CD4-positive, alpha-beta T cell treated with Interleukin-15 for 4 hours (primary cell): ENCODE measurements at places on chromosomes 7 and 10.

- no peak for DNase-seq
These were observed 22.9 kb downstream of the ADCYAP1R1 start for GRCh38 chr7:31075086-31075405.

DNA sequence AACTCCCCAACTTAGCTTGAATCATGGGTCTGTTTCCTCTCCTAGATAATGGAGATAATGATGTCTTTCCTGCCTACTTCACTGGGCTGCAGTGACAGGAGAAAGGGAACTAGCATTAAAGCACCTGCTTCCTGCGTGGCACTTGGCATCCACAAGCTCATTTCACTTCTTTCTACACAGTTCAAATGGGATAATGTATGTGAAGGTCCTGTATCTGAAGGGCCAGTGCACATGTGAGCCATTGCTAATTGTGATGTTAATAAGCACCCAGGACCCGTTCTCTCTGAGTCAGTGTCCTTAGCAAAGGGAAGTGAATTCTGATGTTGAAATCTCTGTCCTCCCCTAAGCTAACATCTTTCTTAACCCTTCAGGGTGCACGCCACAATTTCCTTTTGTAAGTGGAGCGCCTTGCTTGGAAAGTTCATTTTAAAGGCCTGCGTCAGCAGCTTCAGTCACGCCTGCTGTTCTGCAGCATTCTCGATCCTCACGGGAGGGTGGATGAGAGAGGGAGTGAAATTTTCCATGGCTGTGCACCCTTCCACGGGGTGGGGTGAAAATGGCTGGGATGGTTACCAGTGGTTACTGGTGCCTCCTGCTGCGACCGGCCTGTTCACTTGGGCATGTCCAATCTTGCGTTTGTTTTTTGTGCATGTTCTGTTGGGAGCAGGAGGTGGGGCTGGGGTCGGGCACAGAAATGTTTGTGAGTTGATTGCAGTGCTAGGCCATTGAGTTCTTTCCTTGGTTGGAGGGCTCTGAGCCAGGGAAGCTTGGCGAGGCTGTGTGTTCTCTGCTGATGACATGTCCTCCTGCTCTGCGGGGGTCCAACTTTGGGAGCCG is 59.2 kb downstream of the HK1 start:
- no peak for DNase-seq

GRCh38 chr7:48667407-48667806 is 256.9 kb upstream of the CDC14C start:
- no peak for DNase-seq

GRCh38 chr10:88598055-88598454 is 11.5 kb downstream of the LIPJ start:
- no peak for DNase-seq

GRCh38 chr10:7520507-7521485 is 110.0 kb upstream of the SFMBT2 start:
- no peak for DNase-seq

GRCh38 chr10:99693933-99694583 is 34.7 kb downstream of the ENTPD7 start:
- no peak for DNase-seq

DNA sequence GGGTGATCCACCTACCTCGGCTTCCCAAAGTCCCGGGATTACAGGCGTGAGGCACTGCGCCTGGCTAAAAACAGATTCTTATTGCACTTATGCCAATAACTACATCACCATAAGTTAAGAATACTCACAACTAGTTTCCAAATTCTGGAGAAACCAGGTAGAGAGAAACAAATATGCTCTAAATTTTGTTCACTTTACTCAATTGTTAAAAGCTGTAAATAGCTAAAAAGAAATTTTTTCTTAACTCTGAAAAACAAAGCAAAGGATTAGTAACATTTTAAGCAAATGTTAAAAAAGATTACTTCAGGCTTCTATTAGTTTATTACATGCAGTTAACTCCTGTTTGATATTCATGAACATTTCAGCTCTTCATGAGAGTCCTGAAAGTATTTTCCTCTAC is 28.3 kb upstream of the ZMIZ2 start:
- no peak for DNase-seq

DNA sequence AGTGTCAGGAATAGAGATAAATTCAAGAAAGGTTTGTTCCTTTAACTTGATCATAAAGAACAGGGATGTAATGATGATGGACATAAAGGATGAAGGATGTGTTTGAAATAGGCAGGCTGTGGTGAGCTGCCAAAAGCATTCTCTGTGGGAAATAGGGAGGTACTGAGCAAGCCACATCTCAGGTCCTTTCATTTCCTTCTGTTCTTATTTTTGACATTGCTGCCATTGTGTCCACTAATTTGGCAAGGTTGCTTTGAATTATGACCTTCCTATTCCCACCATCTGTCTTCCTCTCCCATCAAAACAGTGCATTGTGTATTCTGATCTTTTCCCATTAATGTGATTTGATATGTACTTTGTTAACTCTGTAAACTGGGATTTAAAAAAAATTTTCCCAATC is 9.4 kb downstream of the SCRN1 start:
- DNase-seq, result no peak
